Tibial nerve (tissue), 4 donors: ENCODE measurements at places on chromosomes 7 and 10. TPM values are rescaled to one million over a fixed set of nuclear protein-coding genes. Genes with fewer than 3 reads are reported as not detected.

The IGF2BP3 gene
- total RNA-seq: 0.21 TPM

The ZNF25 gene
- 23.2 TPM for total RNA-seq

The CPSF4 gene
- 34.3 TPM for total RNA-seq

The PRKG1 gene
- total RNA-seq: 15.0 TPM

The LEP gene
- 54.3 TPM for total RNA-seq

The FOXI2 gene
- 0.59 TPM for total RNA-seq

The ERVW-1 gene
- total RNA-seq: not detected

The PHKG1 gene
- 4.2 TPM for total RNA-seq

The HGF gene
- total RNA-seq: 4.8 TPM

The DKK1 gene
- total RNA-seq: 28.2 TPM

The OPALIN gene
- not detected for total RNA-seq

DNA sequence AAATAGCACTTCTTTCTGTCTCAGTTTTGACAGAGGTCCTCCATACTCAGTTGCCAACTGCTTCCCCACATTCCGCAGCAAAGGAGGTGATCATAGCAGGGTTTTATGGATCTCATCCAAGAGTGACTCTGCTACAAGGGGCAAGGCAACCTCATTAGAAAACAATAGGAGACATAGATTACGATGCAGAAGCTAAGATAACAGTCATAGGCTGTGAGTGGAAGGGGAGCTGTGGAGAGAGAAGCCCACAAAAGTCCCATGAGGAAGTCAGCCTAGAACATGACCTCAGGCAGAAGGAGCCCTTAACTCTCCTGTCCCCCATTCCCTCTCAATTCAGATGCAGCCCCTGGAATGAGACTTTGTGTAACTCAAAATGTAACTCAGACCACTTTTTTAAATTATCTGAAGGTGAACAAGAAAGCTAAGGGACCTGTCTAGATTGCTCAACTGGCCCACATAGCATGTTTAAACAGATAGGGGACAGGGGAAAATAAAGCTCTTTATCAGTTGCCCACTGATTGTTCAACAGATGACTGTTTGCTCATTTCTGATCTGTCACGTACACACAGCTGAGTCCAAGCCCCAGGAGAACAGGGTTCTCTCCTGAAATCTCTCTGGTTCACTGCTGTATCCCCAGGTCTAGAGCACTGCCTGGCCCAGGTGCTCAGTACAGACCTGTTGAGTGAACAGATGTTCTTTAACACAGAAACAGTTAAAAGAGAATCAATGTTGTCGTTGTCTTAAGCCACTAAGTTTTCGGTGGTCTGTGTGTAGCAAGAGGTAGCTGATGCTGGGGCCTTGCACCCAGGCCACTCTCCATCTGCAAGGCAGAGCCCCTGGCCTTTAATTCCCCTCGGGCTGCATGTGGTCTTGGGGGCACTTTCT, 1.5 kb upstream of the NCOA4 start:
- H3K4me1 ChIP-seq: peaks cover 33% of the 10 kb centered on the region
- no peak for DNase-seq
- no peaks in the 10 kb centered on the region for H3K36me3 ChIP-seq
- H3K4me3 ChIP-seq: no peak overlapping the region
- H3K27ac ChIP-seq: no peak overlapping the region

- peaks cover 26% of the 10 kb centered on the region for H3K4me1 ChIP-seq
- no peak for DNase-seq
- H3K36me3 ChIP-seq: no peaks in the 10 kb centered on the region
- no peaks in the 10 kb centered on the region for H3K27me3 ChIP-seq
Observed at GRCh38 chr10:110036640-110037039, 28.9 kb downstream of the ADD3 start.

- H3K4me1 ChIP-seq: no peaks in the 10 kb centered on the region
- no peak overlapping the region for H3K27ac ChIP-seq
- no peaks in the 10 kb centered on the region for H3K36me3 ChIP-seq
- no peak overlapping the region for H3K4me3 ChIP-seq
Observed at GRCh38 chr10:103504181-103504783, 10.8 kb downstream of the NEURL1 start.

GRCh38 chr7:117323305-117323850, 520 bp upstream of the WNT2 start:
- H3K36me3 ChIP-seq: no peaks in the 10 kb centered on the region
- peaks cover 47% of the 10 kb centered on the region for H3K27me3 ChIP-seq
- H3K4me3 ChIP-seq: peak overlapping the region; percentile 39
- H3K27ac ChIP-seq: no peak overlapping the region

- peak overlapping the region; percentile 77 for H3K4me3 ChIP-seq
- no peaks in the 10 kb centered on the region for H3K27me3 ChIP-seq
- no peak for DNase-seq
- H3K4me1 ChIP-seq: peaks cover 24% of the 10 kb centered on the region
- no peaks in the 10 kb centered on the region for H3K36me3 ChIP-seq
Observed at GRCh38 chr10:98135222-98135899, 904 bp downstream of the R3HCC1L start.

- H3K4me1 ChIP-seq: peaks cover 7% of the 10 kb centered on the region
- H3K4me3 ChIP-seq: no peak overlapping the region
- no peak overlapping the region for H3K27ac ChIP-seq
- H3K27me3 ChIP-seq: no peaks in the 10 kb centered on the region
Observed at GRCh38 chr10:61296161-61296560, 157.0 kb downstream of the TMEM26 start.

DNA sequence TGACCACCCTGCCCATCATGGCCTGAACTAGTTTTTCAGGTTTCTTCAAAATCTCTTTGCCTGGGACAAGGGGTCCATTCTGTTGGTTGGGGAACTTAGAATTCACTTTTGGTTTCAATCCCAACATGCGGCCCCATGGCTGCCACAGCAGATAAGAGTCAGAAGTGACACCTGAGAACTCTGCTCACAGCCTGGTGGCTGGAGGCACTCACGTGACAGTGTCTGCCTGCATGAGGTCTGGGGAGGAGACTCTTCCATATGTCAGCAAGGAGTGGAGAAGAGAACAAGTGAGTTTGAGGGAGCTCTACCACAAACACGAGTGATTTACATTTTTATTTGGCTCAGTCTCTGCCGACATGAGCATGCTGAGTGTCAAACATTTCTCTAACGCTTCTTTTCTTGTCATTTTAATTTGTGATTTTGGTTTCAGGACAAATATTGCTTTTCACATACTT, 370.4 kb downstream of the TNS3 start:
- H3K4me3 ChIP-seq: no peak overlapping the region
- no peaks in the 10 kb centered on the region for H3K27me3 ChIP-seq
- no peak overlapping the region for H3K27ac ChIP-seq
- H3K36me3 ChIP-seq: no peaks in the 10 kb centered on the region
- DNase-seq: no peak

DNA sequence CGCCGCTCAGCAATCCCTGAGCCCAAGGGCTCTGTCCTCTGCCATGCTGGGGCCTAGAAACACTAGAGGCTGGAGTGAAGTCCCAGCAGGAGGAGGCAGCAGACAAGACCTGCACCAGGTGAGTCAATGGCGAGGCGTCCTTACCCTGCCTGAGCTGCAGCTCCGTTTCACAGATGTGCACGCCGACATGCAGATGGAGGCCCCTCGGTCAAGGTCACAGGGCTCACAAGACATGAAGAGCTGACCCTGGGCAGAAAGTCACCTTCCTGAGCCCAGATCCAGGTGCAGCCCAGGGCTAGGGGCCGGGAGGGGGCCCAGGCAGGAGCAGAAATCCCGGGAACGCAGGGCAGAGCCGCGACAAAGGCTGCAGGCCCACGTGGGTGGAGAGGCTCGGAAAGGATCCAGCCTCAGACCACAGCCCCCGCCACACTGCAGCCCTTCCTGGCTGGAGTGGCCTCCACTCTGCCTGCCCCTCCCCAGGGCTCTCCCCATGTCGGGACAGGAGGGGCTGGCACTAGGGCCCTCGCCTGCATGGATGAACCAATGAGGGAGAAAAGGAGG, 23.8 kb downstream of the PDGFA start:
- H3K27me3 ChIP-seq: no peaks in the 10 kb centered on the region
- H3K4me1 ChIP-seq: peaks cover 6% of the 10 kb centered on the region
- H3K27ac ChIP-seq: peak overlapping the region; percentile 43
- H3K36me3 ChIP-seq: no peaks in the 10 kb centered on the region
- H3K4me3 ChIP-seq: no peak overlapping the region
- DNase-seq: no peak

DNA sequence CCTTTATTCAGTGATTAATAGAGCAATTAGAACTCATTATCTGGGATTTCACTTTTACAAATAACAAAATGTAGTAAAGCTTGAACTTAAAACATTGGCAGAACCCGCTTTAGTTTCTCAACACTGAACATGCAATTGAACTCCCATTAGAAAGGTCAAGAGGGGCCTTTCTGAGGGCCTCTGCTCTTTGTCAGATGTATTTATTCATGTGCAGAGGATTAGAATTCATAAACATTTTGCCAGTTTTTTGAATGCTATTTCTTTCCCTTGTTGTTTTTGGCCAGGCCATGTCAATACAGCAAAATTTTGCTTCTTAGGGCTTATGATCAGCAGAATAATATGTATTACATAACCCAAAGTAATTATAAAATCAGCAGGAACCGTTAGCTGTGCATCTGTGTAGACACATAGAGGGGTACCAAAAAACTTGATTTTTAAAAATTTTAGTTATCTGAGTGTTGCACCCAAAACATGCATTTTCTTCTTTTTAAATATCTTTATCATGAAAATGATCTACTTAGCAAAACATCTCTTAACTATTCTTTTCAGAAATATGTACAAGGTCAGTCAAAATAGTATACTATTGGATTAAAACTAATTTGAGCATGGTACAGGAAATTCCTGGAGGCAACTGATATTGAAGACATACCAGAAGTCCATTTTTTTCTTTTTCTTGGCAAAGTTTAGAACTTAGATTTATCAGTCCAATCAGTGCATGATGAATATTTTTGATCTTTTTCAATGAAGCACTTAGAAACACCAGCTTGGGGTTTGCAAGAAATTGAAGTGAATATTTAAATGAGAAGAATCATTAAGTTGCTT, 177.5 kb downstream of the TWIST1 start:
- H3K36me3 ChIP-seq: no peaks in the 10 kb centered on the region
- H3K4me3 ChIP-seq: no peak overlapping the region
- no peaks in the 10 kb centered on the region for H3K27me3 ChIP-seq
- no peak for DNase-seq
- no peak overlapping the region for H3K27ac ChIP-seq

- H3K27ac ChIP-seq: no peak overlapping the region
- H3K36me3 ChIP-seq: no peaks in the 10 kb centered on the region
- no peaks in the 10 kb centered on the region for H3K27me3 ChIP-seq
Observed at GRCh38 chr10:118737603-118738302, 17.0 kb downstream of the CACUL1 start.

DNA sequence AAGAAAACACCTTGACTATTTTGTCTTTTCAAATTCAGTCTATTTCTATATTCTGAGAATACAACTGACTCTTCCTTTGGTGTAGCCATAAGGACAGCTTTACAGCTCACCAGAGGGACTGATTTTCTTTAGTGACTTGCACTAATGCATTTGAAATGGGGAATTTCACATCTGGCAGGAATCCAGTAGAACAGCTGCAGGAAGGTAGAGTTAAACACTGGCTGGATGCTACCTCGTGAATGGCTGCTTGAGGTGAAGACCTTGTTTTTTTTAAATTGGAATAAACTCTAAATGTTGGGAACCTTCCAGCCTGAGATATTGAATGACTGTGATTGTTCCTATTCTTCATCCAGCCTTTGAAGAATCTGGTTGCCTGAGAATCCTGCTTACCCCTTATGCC, 139.5 kb upstream of the STK17A start:
- H3K27me3 ChIP-seq: no peaks in the 10 kb centered on the region
- H3K36me3 ChIP-seq: no peaks in the 10 kb centered on the region
- no peak overlapping the region for H3K4me3 ChIP-seq
- DNase-seq: no peak
- H3K27ac ChIP-seq: no peak overlapping the region
- no peaks in the 10 kb centered on the region for H3K4me1 ChIP-seq

DNA sequence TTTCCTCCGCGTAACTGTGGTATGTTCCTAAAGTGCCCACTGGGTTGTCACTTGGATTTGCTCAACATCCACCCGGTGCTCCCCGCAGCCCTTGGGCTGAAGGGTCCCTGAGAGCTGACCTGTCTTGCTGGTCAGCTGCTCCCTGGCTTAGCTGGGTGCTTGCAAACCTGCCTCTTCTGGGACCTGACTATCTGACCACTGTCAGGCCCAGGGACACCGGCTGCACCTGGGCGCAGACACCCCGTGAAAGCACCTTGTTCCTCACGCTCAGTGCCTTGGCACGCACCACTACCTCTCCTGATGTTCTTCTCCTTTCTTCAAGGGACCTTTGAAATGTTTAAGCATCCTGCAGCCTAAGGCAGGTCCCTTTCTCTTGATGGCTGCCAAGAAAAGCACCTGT, 26.6 kb upstream of the LARP4B start:
- no peak overlapping the region for H3K4me3 ChIP-seq
- H3K27me3 ChIP-seq: no peaks in the 10 kb centered on the region
- H3K27ac ChIP-seq: no peak overlapping the region
- DNase-seq: no peak
- no peaks in the 10 kb centered on the region for H3K4me1 ChIP-seq

GRCh38 chr7:2416650-2417049, 13.2 kb downstream of the CHST12 start:
- DNase-seq: no peak
- no peaks in the 10 kb centered on the region for H3K36me3 ChIP-seq
- H3K27ac ChIP-seq: no peak overlapping the region
- no peak overlapping the region for H3K4me3 ChIP-seq
- no peaks in the 10 kb centered on the region for H3K27me3 ChIP-seq

DNA sequence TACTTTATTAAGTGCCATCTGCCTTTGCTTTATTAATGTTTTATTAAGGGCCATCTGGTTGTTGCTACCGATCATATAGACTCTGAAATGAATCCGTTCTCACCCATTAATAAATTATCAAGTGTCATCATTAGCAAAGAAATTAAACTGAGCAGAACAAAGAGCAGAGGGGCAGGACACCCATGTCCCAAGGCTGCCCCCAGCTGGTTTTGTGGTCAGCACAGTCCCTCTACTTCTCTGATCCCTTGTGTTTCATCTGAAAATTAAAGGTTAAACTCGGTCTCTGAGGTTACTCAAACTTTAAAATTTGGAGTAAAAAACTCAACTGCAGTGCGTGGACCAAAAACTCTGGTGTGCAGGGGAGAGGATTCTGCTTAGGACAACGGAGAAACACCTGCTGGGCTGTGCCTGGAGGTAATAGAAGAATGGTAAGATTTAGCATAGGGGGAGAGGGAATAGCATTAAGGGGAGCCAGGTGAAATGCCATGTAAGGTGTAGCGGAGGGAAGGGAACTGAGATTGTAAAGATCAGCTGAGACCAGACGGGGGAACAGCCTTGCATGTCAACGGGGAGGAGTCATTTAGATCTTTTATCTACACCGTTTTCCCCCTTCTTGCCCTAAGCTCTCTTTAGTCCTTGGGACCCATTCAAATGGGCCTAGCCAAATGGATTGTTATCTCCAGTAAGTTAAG, 10.8 kb upstream of the GSDME start:
- H3K4me3 ChIP-seq: no peak overlapping the region
- no peak overlapping the region for H3K27ac ChIP-seq
- H3K36me3 ChIP-seq: no peaks in the 10 kb centered on the region
- no peak for DNase-seq

DNA sequence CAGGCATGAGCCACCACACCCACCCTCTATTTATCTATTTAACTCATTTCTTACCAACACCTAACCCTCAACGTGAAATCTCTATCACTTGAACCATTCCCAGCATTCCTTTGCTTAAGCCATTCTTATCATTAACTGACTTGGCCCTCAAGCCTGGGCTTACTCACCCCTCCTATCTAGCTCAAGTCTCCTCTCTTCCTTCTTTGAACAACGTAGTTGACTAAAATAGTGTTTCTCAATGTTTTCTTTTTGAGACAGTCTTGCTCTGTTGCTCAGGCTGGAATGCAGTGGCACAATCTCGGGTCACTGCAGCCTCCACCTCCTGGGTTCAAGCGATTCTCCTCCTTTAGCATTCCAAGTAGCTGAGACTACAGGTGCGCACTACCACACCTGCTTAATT, 7.0 kb downstream of the ANXA7 start:
- H3K27me3 ChIP-seq: no peaks in the 10 kb centered on the region
- no peaks in the 10 kb centered on the region for H3K36me3 ChIP-seq
- H3K4me1 ChIP-seq: peaks cover 55% of the 10 kb centered on the region
- no peak for DNase-seq
- H3K4me3 ChIP-seq: no peak overlapping the region
